HCT116 (cell line): ENCODE measurements at places on chromosomes 2 and 18.

- DNase-seq = no peak
These were observed 172.2 kb upstream of the HAAO start for GRCh38 chr2:42964439-42965083.

GRCh38 chr2:198905881-198906612 is 551.7 kb downstream of the SATB2 start:
- DNase-seq = no peak

GRCh38 chr2:99153921-99154604 is 679 bp downstream of the TSGA10 start:
- DNase-seq = no peak

DNA sequence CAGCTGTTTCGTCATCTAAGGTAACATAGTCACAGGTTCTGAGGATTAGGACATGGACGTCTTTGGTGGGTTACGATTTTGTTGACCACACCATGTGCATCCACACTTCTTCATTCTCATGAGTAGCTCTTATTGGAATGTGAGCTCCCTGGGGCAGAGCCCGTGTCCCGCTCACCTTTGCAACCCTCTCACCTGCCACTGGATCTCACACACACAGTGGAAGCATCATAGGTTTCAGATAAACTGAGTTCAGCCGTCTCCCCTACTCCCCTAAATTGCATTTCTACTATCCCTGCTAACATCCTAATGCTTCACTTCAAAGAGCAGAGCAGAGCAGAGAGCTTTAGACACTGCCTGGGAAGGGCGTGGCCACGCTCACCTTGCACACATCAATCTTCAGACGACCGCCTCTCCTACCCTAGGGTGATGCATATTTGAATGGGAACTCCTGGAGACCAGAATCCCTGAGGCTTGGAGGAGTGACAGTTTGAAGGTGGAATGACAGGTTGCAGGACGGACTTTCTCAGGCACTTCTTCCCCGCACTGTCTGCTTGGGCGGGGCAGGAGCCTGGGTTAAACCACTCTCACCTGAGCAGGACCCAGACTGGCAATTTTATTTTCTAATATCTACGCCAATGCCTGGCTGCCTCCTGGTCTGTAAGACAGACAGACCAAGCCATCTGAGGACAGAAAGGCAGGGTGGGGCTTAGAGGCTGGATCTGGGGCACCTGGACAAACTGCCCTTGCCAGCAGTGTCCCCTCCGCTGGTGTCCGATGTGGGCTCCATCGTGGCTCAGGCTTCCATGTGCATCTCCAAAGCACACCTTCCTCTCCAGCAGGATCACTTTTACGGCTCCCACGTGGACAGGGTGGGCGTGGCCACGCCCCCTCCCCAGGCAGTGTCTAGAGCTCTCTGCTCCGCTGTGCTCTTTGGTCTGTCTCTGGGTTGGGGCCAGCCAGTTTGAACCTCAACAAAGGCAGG is 229.5 kb upstream of the COPS8 start:
- DNase-seq = no peak

GRCh38 chr2:41791523-41791922 is 256.3 kb upstream of the PKDCC start:
- no peak for DNase-seq

GRCh38 chr2:48543895-48544294 is 13.9 kb downstream of the STON1 start:
- DNase-seq = no peak

DNA sequence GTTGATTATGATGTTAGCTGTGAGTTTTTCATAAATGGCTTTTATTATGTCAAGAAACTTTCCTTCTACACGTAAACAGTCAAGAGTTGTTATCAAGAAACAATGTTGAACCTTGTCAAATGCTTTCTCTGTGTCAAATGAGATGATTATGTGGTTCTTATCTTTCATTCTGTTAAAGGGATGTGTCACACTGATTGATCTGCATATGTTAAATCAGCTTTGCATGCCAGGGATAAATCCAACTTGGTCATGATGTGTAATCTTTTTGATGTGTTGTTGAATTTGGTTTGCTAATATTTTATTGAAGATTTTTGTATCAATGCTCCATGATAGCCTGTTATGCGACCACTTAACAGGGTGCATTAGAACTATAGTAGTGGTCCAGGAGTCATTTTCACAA is 107.3 kb downstream of the C1QL2 start:
- no peak for DNase-seq

DNA sequence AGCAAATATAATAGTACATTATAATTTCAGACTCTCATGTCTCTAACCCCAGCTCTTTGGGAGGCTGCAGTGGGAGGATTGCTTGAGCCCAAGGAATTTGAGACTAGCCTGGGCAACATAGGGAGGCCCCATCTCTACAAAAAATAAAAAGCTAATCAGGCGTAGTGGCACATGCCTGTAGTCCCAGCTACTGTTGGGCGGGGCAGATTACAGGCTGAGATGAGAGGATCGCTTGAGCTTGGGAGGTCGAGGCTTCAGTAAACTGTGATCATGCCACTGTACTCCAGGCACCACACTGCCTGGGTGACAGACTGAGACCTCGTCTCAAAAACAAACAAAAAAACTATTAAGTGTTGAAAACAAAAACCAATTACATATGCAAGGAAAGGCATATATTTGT is 123.0 kb upstream of the MYO3B start:
- no peak for DNase-seq
